Inflammatory macrophage treated with lipopolysaccharide for 4 hours (primary cell): ENCODE measurements at places on chromosomes 1 and 21.

GRCh38 chr1:19815801-19816736 is 986 bp upstream of the RNF186 start:
- no peak for DNase-seq

DNA sequence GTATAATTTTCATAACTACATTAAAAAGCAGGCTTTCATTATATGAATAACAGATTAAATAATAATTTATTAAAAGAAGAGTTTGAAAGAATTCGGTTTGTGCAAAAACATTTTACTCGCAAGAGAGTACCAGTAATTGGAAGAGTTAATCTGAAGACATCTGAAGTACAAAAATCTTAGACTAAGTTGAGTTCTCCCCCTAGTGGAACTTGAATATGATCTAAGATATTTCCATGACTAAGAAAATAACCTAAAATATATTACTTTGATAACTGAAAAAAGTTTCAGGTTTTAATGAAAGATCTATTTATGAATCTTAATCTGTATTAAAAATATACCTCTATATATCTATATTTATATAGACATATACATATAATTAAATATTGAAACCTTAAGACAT is 112.5 kb upstream of the GFI1 start:
- DNase-seq, result peak; percentile 48

DNA sequence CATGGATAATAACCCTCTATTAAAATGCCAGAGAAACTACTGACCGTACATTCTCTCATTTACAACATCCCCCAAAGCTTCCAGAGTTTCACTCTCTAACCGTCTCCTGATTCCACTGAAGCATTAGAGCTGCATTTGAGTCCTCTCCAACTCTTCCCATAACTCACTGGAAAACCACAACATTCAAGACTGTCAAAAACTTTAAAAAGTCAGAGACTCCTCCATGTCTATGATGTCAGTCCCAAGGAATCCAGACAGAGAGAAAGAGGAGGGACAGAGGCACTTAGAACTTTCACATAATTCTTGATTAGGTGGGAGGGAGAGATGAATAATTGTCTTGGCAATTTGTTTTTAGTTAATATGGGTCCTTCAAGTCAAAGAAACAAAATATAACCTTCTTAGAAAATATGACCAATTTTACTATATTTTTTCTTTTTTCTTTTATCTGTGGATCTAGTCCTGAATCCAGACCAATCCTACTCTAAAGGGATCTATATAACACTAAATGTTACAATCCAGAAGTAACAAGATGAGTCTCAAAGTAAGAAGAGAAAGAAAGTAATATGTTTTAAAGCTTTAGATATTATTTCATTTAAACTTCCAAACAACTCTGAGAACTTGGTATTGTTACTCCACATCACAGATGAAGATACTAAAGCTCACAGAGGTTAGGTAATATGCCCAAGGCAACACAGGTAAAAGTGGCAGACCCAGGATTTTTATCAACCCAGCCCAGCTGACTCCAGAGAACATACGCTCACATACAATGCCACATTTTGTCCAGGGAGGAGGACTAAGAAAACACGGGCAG is 23.8 kb downstream of the OTUD7B start:
- DNase-seq, result no peak

GRCh38 chr1:30058970-30059369 is 664.4 kb downstream of the MATN1 start:
- DNase-seq, result peak; percentile 67

GRCh38 chr1:100250264-100250663 is 630 bp upstream of the DBT start:
- DNase-seq, result no peak

DNA sequence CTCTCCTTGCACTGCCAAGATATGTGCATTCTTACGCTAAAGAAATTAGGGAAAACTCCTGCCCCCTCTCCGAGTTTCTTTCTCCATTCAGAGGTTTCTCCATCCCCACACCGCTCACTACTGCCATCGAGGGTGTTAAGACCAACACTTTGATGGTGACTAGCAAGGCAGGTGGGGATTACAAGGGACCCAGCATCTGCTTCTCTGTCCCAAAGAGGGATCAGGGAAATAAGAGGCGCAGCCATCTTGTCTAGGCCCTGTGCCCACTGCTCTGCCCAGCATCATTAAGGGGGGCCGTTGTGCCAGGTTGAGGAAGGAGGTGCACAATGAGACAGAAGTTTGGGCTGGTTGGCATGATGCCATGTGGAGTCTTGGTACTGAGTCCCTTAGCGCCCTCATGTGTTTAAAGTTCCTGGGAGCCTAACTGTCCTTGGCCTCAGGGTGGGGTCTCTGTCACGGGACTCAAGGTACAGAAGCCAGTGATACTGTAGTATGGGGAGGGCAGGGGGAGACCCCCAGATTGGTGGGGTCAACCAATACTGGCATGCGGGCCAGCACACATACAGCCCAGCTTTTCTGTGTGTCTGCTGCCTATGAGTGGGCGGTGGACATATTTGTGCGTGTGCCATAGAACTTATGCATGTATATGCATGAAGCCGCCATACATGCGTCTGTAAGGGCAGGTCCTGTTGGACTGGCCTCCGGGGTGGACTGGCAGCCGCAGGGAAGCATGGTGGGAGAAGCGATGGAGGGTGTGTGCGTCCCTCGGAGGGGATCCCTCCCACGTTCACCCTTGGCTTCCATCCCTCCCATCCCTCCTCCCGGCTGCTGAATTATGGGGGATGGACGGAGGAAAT is 5.5 kb downstream of the EFNA3 start:
- DNase-seq, result peak; percentile 42

GRCh38 chr1:213231795-213232231 is 180.8 kb downstream of the RPS6KC1 start:
- no peak for DNase-seq

DNA sequence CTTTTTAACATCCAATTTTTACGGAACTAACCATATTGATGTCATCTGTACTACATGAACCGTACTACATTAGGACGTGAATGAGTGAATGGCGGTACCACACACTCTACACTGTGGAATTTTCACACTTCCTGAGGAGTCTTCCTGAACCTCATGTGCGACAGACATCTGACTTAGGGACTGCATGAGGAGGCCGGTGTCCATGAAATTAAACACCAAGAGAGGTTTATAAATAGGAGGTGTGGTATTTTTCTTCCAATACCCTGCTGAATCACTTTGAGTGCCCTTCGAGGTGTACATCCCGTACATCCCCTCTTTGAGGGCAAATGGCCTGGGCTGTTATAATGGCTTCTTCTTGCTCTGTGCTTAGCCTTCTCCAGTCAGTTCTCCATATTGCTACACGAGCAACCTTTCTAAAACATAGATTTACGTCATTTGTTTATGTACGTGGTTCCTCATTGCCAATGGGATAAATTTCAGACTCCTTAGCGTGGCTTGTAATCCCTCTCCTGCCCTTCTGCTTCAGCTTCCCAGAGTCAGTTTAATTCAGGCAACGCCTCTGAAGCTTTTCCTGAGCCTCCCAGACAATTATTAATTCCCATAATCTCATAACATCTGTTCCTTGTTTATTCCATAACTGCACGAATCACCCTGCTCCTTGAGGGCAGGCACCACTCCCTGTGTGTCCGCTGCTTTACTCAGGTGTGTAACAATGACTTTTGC is 9.4 kb downstream of the ST3GAL3 start:
- DNase-seq, result no peak

- DNase-seq, result no peak
Measured at GRCh38 chr1:22670352-22670975, 17.4 kb downstream of the C1QB start.

GRCh38 chr1:8284127-8284526 is 33.8 kb upstream of the SLC45A1 start:
- DNase-seq, result no peak

DNA sequence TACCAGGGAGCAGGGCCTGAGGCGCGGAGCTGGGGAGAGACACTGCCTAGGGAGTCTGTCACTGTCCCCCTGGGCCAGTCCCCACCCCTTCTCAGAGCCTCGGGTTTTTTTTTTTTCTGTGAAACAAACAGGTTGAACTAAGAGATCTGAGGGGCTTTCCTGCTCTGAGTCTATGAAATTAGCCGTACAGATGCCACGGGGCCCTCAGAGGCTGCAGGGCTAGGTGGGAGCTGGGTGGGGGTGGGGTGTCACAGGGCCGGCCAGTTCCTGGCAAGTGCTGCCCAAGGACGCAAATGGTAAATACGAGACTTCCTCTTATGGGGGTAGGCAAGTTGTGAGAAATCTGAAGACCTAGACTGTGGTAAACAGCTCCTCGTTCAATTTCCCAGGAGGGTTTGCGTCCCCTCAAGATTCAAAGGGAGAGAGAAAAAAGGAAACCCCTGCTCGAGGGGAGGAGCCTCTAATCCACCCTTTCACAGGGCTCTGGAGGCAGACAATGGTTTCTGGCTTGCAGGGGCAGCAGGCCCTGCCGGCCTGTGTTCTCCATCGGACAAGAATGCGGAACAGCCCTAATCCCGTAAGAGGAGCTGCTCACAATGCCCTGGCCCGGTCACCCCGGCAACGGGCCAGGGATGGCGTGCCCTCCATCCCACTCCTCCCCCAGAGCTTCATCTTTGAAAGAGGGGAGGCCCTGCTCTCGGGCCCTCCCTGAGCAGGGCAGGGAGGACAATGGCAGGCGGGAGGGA is 7.8 kb downstream of the NUAK2 start:
- DNase-seq, result peak; percentile 75

- peak; percentile 37 for DNase-seq
Measured at GRCh38 chr1:50095716-50096115, 13.0 kb upstream of the ELAVL4 start.

- DNase-seq, result peak; percentile 78
Measured at GRCh38 chr1:19597496-19598309, 46.4 kb upstream of the NBL1 start.

DNA sequence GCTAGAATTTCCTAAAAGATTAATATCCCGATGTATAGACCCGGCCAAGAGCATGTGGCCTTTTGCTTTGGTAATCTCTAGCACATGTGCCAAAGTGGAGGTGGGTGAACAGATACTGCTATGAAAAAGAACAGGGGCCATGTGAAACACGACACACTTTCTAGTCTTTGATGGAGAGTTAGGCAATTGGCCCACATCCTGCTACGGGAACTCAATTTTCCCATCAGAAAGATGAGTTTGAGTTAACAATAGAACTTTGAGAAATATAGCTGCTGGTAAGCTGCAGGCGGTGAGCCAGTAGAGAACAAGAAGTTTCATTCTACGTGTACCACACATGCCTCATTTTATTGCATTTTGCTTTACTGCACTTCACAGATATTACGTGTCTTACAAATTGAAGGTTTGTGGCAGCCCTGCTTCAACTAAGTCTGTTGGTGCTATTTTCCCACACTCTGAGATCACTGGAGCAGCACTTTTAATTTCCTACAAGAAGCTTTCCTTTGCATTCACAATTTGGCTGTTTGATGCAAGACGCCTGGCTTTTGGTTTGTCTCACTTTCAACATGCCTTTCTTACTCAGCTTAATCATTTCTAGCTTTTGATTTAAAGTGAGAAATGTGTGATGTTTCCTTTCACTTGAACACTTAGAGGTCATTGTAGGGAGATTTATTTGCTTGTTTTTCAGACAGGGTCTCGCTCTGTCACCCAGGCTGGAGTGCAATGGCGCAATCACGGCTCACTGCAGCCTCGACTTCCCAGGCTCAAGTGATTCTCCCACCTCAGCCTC is 46.3 kb downstream of the HTR6 start:
- DNase-seq, result no peak

DNA sequence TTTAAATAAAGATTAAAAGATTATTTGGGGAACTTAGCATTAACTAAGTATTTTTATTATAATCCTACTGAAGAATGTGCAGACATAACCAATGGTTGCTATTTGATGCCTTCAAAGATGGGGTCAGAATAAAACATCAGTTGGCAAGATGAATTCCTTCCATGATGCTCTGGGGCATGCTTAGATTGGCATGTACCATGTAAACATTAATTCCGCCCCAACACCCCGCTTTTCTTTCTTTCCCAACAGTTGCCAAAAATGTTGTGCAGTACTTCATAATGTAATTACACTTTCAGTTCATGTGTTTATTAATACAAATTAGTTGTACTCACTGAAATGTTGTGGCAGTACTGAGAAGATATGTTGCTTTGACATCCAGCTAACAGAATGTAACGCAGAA is 82.6 kb downstream of the SPAG17 start:
- no peak for DNase-seq

GRCh38 chr1:36479505-36480051 is 3.1 kb downstream of the CSF3R start:
- peak; percentile 17 for DNase-seq

DNA sequence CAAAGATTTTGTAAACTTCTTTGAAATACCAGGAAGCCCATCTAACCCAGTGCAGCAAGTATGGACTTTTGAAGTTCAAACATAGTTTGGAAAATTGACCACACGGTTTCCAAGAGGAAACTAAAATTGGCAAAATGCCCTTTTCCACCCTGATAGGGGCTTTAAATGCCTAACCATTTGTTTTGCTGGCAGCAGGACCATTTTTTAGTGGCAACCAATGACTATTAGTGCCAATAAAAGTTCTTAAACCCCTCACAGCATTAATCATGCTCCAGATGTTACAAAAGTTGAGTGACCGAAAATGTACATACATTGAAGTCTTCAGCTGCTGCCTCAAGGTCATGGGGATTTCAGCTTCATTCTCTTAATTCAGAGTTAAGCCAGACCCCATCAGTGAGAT is 46.4 kb upstream of the ENAH start:
- DNase-seq, result no peak

DNA sequence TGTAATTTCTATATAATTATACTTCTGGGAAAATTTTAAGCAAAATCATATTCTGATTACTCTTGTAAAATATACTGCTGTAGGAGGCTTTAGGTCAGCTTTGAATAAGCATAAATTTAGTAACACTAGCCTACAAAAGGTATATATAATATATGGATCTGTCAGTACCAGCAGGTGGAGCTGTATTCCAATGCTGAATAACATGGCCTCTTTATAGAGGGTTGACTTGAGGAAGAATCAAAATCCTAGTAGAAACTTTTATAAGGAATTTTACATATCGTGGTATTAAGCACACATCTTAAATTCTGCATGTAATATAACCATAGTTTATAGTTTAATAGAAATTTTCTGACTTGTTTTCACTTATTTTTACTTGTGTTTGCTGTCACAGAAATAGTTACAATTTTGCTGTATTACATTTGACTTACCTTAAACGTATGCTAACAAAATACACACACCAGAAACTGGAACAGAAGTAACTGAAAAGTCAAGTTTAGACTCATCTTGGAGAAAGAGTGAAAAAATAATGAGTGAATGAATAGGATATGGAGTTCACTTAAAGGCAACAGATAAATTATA is 79.3 kb downstream of the HMCN1 start:
- peak; percentile 29 for DNase-seq

- DNase-seq, result peak; percentile 35
Measured at GRCh38 chr1:116288201-116288598, 84.8 kb upstream of the ATP1A1 start.

GRCh38 chr1:75134647-75135572 is 722 bp downstream of the LHX8 start:
- no peak for DNase-seq

DNA sequence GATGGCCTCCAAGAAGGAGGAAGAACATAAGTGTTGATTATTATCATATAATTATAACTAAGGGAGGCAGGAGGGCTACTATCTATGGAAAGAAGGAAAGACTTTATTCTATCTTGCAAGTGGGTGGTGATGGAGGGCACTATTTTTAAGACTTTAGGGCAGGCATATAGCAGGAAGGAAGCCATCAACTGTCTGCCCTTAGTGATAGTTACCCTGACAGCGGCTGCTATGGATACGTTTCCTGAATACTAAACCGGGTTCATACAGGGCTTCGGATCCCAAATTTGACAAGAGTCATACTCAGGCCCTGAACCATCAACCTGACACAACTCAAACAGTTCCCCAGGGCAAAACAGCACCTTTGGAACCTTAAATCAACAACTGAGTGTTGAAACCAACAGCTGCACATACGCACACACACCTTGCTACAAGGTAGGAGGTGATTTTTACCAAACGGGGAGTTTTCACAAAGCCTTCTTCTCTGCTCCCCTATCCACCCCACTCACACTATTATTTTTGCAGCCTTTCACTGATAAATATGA is 397.2 kb downstream of the OMA1 start:
- DNase-seq, result no peak
